Type B pancreatic cell (in vitro differentiated cells): ENCODE measurements at places on chromosomes 16 and 17.

- no peak for DNase-seq
Observed at GRCh38 chr16:73126525-73126853, 78.6 kb upstream of the ZFHX3 start.

- DNase-seq: no peak
Observed at GRCh38 chr17:49342575-49342936, 19.5 kb downstream of the ZNF652 start.

- DNase-seq: no peak
Observed at GRCh38 chr16:17374668-17375255, 96.0 kb downstream of the XYLT1 start.

- DNase-seq: no peak
Observed at GRCh38 chr17:40910441-40910841, 25.4 kb upstream of the KRT20 start.

GRCh38 chr16:85391175-85391707 lies 221.9 kb upstream of the GSE1 start:
- no peak for DNase-seq

DNA sequence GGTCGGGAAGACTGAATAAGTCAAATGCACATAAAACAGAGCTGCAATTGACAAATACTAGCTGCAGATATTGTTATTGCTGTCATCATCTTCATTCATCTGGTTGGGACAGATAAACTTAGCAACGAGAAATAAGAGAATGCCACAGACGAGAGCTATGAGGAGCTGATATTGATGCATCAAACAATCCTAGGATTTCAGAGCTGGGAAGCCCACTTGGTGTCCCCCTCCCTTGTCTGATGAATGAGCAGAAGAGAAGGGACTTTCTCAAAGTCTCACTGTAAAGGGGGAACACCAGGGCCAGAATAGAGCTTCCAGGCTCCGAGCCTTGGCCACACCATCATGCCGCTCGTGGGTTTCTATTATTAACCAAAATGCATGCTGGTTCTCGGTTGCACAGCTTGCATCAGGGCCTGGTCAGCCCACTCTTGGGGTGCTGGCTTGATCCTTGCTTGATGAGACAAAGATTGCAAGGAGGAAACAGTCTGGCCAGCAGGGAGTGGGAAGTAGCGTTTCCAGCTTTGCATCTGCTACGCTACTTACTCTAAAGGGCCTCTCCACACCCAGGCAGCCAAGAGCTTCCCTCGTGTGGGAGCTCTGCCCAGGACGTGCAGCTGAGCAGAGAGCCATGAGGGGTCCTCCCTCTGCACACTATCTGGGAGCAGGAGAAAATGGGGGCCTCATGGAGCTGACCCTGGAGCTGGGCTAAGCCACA lies 28.4 kb upstream of the EMP2 start:
- DNase-seq: no peak

GRCh38 chr17:69870751-69871199 lies 204.2 kb upstream of the KCNJ16 start:
- DNase-seq: no peak

DNA sequence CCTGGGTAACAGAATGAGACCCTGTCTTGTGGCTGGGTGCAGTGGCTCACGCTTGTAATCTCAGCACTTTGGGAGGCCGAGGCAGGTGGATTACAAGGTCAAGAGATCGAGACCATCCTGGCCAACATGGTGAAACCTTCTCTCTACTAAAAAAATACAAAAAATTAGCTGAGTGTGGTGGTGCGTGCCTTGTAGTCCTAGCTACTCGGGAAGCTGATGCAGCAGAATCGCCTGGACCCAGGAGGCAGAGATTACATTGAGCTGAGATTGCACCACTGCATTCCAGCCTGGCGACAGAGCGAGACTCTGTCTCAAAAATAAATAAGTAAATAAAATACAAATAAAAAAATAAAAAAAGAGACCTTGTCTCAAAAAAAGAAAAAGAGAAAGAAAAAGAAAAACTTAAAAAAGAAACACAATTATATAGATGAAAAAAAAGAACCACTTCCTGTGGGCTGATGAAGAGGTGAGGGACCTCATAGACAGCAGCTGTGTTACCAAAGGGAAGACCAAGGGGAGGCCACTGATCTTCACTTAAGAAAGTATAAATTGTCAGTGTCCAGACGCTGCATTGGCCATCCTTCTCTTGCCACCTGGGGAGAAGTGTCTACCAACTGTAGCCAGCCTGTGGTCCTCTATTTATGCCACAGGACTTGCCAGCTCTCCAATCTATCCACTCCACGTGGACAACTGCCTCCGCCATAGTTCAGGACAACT lies 24.4 kb upstream of the SMG1 start:
- DNase-seq: no peak

DNA sequence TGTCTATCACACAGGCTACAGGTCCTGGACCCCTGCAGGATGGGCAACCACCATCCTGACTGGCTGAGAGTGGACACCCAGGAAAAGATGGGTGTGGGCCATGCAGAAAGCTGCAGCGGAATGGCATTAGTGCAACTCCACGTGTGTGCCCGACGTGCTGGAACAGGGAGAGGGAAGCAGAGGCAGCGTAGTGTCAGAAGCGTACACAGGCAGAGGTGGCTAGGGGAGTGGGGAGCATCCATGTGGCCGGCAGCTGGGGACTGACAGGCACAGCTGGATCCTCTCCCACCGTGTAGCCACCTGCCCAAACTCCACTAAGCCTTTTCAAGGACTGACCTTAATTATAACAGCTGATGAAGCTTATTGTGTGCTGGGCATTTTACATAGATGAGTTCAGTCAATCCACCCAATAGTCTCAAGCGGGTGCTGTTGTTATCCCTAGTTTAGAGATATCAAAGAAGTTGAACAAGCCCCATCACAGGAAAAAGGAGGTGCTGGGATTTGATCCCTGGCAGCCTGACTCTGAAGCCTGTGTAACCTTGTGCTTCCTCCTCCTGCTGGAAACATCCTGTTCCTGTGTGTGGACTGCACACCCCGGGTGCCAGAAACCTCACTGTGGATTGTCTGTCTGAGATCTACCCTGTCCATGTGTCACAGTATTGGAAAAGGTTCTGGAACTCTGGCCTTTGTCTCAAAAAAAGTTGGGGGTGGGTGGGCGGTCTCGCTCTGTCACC lies 114.0 kb downstream of the PRKCA start:
- DNase-seq: no peak

GRCh38 chr16:89821438-89822187 lies 5.2 kb upstream of the FANCA start:
- no peak for DNase-seq

DNA sequence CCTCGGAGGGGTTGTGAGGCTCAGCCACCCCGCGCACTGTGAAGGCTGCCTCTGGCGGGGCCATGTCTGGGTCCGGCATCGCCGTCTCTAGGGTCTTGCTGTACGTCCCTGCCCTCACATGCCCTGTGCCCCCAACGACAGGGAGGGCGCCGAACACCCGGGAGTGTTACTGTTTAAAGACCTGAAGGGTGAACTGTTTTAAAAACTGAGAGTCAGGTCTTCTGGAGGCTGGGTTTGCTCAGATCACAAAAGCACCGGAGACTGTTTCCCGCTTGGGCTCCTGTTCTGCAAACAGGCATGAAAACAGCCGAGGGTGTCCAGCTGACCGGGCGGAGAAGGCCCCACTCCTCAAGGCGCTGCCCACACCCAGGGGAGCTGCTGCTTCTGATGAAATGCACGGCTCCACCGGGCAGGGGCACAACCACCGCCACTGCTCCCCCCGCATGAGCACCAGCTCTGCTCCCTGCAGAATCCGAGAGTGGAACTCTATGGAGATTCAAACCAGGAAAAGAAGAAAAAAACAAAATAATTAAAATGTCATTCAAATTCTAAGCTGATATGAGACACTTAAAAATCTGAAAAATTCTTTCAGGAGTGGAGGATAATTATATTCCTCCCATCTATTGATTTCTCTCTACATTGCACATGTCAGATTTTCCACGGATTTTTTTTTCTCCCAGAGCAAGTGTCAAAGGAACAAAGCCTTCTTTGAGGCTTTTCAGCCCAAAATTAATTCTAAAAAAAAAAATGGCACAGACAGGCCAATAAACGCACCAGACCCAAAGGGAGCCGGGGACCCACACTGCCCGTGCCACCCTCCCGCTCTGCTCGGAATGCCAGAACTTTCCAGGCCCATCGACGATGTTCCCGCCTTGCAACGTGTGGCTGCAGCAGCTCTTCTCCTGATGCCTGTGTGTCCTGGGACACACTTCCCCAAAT lies 74.3 kb downstream of the LMF1 start:
- no peak for DNase-seq

DNA sequence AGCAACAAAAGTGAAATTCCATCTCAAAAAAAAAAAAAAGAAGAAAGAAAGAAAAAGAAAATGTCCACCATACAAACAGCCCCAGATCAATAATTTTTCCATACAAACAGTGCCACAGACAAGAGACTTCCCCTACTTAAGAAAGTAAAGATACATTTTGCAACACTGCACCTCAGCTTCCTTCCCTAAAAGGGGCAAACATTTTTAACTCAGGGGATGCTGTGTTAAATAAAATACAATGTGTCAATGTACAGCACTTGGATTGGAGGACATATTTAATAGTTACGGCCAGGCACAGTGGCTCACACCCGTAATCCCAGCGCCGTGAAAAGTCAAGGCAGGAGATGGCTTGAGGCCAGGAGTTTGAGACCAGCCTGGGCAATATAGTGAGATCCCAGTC lies 22.3 kb downstream of the MYH11 start:
- DNase-seq: no peak

DNA sequence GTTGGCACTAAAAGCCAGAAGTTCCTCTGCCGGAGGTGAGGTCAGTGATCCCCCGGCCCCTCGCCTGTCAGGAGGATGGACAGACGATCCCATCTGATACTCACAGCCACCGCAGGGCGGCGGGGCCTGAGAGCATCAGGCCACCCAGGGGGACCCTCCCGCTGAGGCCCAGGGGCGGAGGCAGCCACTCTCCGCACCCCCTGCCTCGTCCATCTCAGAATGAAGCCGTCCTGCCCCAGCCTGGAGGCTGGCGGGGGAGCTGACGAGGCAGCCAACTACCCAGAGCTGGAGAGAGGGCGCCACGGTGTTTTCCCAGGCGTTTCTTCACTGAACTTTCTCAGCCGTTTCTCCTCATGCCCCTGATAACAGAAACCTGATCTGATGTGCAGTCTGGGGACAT lies 22.6 kb downstream of the TPSD1 start:
- peak; percentile 73 for DNase-seq

DNA sequence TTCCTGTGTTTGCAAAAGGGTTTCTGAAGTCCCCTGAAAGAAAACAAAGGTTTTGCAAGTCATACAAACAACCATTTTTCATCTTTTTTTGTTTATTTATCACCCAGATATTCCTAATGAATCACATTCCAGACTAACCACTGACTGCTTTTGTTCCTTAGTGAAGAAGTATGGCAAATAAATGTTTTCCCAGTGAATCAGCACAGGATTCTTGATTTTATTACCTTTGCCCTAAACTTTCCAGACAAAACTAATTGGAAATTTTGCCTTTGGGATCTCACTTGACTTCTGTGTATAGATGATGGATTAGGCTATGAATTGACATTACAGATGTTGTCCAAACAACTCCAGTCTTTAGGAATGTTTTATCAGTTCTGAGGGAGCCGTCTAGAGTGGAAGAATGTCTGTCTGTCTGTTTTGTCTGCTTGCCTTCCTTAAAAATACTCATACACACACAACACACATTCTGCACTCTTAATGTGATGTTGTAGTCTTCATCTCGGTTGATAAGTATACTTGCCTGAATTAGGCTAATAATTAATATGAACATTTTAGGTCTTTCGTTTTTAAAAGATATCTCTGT lies 48.9 kb downstream of the VMP1 start:
- no peak for DNase-seq

- DNase-seq: peak; percentile 49
Observed at GRCh38 chr16:57577691-57578224, 35.3 kb downstream of the ADGRG5 start.
